ENCODE measurements at places on chromosomes 3 and 15.
A peak's percentile ranks its signal among the peaks of the same experiment; 100 is the strongest.

DNA sequence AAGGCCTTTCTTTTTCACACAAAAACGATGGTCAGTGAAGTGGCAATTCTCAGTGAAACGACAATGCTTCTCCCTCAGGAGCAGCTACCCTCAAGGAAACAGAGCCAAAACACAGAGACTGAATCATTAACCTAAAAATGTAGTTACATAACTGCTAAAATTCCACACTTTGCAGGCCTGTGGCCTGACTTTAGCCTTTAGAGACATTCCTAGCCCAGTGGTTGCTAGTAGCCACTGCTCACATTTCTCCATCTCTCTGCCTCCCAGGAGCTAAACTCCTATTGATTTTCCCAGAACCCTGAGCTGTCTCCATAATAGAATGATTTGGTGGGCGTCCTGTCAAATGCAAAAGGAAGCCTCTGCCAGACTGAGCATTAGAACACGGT is 630.1 kb upstream of the KCNMB2 start:
- DNase-seq = no peak

GRCh38 chr3:64717411-64717810 is 29.6 kb upstream of the ADAMTS9 start:
- no peak for DNase-seq

- DNase-seq = no peak
Measured at GRCh38 chr3:114406922-114407321, 113.1 kb downstream of the TIGIT start.

DNA sequence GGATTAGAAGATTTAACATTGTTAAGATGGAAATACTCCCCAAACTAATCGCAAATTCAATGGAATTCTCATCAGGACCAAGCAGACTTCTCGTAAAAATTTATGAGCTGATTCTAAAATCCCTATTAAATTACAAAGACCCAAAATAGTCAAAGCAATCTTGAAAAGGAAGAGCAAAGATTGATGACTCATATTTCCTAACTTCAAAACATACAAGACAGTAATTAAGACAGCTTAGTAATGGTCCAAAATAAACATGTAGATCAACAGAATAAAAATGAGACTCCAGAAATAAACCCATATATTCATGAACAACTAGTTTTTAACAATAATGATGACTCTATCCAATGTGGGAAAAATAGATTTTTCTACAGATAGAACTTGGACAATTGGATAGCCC is 148.7 kb downstream of the SI start:
- no peak for DNase-seq

- DNase-seq = peak; percentile 86
Measured at GRCh38 chr3:186609247-186609868, 3.5 kb upstream of the AHSG start.

GRCh38 chr15:41825145-41825544 is 2.7 kb upstream of the JMJD7 start:
- DNase-seq = no peak

GRCh38 chr3:31639828-31640227 is 107.1 kb downstream of the STT3B start:
- no peak for DNase-seq

DNA sequence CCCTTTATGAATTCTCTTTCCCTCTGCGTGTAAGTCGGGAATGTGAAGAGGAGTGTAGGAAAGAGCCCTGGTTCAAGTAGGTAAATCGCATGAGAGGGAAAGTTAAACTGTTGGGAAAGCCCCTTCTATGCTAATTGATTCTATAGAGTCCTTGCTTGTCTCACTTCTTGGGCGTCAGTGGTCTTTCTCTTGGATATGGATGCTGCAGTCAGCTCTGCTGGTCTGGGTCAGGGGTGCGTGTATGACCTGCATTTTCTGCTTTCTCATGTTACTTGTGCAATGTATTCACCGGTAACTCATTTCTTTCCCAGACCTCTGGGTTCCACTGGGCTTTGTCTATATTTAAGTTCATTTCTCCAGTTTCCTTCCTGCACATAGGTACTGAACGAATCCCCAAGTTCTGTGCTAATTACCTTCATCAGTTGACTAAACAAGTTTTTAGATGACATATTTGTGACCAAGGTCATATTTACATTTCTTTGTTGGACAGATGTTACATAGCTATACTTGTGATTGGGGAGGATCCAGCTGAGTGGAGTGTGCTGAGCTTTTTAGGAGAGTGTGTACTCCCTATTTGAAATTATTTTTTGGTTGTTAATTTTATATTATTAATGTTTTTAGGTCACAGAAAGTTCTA is 1.4 kb downstream of the SETD5 start:
- peak; percentile 49 for DNase-seq

- no peak for DNase-seq
Measured at GRCh38 chr3:66431494-66431893, 69.3 kb downstream of the LRIG1 start.

DNA sequence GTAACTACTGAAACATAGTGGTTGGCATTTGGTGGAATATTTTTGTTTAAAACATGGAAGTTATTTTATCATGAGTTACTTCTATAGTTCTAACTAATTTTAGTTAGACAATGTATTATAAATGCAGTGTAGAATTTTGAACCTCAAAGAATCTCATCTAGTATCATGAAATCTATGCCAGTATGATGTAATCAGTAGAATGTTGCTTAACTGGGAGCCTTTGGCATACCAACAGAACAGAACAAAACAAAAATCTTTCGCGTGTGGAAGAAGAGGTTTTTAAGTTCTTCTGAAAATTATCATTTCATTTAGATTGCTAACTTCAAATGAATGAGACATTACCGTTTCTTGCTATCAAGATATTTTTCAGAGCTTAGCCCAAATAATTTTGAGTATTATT is 98.4 kb upstream of the LRRFIP2 start:
- peak; percentile 33 for DNase-seq

DNA sequence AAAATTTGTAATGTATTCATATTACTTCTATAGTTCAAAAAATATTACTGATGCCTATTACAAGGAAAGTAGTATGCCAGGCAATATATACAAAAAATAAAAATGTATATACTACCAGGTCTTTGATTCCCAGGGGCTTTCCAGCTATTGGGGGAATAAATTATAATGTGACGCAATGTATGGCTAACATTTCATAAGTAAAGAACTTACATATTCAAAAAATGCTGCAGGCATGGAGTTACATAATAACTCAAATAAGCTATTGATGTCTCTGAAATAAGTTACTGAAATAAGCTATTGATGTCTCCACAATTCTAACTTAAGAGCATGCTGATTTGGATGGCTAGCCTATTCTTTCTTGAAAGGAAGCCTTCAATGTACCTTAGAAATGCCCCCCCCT is 30.2 kb downstream of the MCCC1 start:
- no peak for DNase-seq

GRCh38 chr15:39976291-39977274 is 42.7 kb downstream of the EIF2AK4 start:
- peak; percentile 66 for DNase-seq

DNA sequence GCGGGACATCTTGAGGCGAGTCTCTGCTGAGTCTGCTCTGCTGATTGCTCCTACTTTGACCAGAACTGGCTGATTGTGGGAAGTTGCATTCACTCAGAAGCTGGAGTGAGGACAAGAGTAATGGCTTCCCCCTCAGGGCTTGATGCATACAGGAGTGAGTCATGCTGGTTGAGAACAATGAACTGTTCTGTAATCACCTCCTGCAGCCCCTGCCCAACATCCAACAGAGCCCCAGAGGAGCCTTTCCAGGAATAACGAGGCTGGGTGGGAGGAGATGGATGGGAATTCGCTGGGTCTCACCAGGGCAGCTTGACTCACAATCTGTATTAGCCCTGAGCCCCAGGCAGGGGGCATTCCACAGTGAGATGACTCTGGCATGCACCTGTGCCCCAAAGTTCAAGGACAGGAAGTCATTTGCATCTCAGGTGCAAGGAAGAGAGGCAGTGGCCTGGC is 85.0 kb downstream of the RAB11A start:
- peak; percentile 72 for DNase-seq

DNA sequence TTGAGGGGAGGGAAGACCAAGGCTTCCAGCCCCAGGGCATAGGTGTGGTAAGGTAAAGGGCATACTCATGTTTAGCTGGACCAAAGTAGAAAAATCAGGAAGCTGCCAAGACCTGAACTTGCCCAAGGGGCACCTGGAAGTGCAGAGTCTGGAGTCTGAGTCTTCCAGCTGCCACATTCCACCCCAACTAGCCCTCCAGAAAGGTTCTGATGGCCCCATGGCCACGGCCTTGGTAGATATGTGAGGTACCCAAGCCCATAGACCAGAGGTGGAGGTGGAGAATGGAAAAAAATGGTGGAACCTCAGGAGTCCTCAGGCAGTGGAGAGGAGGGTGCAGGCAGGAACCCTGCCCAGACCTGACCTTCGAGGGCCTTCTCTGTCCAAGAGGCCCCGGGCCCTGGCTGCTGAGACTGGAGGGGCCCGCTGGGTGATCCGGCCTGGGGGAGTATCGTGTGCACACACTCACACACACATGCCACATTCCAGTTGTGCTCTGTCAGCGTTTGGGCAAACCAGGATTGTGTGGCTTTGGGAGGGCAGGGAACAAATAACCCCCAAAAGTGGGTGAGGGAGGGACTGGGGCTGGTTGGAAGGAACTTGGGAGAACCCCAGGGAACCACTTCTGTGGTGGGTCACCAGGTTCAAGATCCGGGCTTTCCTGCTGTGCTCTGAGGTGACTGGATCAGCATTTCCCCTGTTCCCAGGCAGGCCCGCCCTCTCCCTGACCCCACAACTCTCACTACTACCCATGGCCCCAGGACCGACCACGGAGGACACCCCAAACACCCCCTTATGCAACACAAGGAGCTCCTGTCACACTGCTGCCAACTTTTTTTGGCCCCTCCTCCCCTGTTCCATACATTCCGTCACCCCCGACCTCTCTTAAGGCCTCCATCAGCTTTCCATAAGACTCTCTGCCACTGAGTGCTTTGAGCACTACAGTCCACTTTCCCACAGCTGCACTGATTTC is 11.6 kb downstream of the MYL3 start:
- no peak for DNase-seq
